ENCODE measurements at places on chromosomes 13 and 19.
A peak's percentile ranks its signal among the peaks of the same experiment; 100 is the strongest.

DNA sequence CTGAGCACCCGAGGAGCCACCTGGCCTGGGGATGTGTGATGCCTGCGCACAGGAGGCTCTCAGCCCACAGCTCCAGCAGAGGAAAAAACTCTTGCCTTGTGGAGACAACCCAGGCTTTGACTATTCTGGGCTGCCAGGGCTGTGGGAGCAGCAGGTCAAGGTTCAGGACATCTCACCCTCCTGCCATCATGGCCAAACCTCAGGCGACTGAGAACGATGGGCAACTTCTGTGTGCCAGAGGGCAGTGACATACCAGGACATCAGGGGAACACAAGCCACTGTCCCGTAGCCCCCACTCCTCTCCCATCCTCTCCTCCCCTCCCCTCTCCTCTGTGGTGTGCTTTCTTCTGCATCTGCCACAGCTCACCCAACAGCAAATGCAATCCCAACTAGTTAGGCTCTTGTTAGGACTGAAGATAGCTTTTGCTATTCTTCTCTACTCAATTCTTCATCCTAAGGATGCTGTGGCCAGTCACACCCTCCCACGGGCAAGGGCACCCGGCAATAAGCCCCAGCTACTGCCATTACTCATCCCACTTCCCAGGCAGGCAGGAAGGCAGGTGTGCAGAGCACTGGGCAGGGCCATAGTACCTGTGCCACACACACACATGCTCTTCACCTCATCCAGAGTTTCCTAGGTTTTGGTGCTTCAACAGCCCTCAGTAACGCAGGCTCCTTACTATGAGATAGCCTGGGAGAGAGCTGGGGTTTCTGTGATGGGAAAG, 16.8 kb downstream of the ELL start:
- no peak for DNase-seq

- DNase-seq, result peak; percentile 70
These were observed 74.0 kb downstream of the DHRS12 start for GRCh38 chr13:51729866-51730553.

DNA sequence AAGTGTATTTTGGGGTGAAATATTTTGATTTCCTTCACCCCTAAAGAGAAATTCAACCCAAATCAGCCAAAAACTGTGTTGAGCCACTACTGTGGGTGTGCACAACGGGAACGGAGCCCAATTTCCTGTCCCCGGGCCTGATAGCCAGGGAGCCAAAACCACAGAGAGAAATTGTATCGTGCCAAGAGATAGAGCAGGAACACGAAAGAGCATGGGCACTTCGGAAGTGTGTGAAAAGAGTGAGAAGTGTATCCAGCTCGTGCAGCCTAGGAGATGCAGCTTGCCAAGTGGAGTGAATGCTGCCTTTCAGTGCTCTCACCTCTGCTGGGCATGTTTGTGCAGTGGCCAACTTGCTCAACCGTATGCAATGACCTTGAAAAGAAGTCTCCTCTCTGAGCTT, 19.4 kb upstream of the PLEKHF1 start:
- no peak for DNase-seq

DNA sequence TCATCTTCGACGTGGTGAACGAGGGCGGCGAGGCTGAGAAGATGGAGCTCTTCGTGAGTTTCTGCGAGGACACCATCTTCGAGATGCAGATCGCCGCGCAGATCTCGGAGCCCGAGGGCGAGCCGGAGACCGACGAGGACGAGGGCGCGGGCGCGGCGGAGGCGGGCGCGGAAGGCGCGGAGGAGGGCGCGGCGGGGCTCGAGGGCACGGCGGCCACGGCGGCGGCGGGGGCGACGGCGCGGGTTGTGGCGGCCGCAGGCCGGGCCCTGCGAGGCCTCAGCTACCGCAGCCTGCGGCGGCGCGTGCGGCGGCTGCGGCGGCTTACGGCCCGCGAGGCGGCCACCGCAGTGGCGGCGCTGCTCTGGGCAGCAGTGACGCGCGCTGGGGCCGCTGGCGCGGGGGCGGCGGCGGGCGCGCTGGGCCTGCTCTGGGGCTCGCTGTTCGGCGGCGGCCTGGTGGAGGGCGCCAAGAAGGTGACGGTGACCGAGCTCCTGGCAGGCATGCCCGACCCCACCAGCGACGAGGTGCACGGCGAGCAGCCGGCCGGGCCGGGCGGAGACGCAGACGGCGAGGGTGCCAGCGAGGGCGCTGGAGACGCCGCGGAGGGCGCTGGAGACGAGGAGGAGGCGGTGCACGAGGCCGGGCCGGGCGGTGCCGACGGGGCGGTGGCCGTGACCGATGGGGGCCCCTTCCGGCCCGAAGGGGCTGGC, 52.6 kb downstream of the MAP4K1 start:
- no peak for DNase-seq

- no peak for DNase-seq
These were observed 8.6 kb downstream of the C19orf25 start for GRCh38 chr19:1470305-1471009.

DNA sequence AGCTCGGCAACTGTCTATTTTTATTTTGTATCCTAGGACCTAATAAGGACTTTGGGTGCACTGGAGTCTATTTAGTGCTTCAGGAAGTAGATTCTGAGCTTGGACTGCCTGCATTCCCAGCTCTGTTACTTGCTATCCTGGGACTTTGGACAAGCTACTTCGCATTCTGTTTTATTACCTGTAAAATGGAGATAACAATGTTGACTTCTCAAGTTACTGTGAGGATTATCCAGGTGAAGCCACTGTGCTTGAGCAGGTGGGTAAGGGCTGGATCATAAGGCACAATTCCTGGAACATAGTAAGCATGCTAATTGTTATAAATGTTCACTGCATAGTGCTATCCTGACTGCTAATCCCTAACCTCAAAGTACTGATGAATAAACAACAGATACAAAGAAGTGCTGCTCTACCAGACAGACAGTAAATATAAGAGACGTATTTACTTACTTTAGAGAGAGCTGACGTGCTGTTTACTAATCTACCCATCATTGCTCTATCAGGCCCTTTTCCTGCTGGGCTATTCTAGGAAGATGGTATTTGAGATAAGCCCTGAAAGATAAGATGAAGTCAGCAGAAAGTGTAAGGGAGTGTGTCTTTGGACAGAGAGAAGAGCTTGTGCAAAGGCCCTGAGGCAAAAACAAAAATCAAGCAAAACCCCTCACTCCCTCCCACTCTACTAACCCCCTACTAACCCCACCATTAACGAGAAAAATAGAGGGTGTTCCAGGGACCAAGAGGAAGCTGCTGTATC, 50.8 kb upstream of the FLT1 start:
- no peak for DNase-seq

- peak; percentile 61 for DNase-seq
These were observed 190.9 kb upstream of the KLF12 start for GRCh38 chr13:74325106-74325505.

DNA sequence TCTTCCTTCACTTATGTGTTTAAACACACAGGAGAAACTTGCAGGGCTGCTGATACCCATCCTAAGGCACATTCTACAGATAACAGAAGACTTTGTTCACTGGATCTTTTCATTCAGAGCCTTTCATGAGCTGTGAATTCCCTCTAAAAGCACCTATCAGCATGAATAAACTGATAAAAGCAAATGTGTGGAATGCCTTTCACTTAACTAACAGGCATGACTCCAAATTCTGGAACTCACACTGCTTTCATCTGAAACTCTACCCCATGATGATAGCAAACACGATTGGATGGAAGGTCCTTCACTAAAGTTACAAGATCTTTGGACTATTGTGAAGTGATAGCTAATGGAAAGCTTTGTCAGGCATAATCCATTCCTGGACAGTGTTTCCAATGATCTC, 457.3 kb downstream of the EFNB2 start:
- no peak for DNase-seq

- DNase-seq, result no peak
These were observed 11.4 kb downstream of the FCHO1 start for GRCh38 chr19:17762505-17763229.

- DNase-seq, result no peak
These were observed 995.9 kb downstream of the UQCRFS1 start for GRCh38 chr19:28217022-28217421.

DNA sequence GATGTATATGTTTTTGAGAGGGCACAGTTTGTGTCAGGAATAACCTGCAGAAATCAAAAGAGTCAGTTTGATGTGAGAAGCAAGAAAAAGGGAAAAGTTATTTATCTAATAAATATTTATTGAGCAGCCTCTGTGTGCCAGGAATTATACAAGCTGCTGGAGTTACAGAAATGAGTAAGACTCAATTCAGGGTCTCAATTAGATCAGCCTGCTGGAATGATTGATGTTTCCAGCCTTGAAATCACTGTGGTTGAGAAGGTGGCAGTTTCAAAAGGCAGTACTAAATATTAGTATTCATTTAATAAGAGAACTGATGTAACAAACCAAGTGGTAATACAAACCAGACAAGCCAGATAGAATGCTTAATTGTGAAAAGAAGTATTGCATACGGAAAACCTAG, 782.4 kb upstream of the GPC6 start:
- no peak for DNase-seq

- DNase-seq, result peak; percentile 66
These were observed 6.1 kb downstream of the SACS start for GRCh38 chr13:23427342-23427843.

GRCh38 chr13:38564256-38565150, 122.4 kb upstream of the FREM2 start:
- DNase-seq, result no peak

- no peak for DNase-seq
These were observed 997 bp upstream of the SAMD4B start for GRCh38 chr19:39341129-39341718.

- no peak for DNase-seq
These were observed 466.6 kb upstream of the PCDH9 start for GRCh38 chr13:67696775-67697174.

DNA sequence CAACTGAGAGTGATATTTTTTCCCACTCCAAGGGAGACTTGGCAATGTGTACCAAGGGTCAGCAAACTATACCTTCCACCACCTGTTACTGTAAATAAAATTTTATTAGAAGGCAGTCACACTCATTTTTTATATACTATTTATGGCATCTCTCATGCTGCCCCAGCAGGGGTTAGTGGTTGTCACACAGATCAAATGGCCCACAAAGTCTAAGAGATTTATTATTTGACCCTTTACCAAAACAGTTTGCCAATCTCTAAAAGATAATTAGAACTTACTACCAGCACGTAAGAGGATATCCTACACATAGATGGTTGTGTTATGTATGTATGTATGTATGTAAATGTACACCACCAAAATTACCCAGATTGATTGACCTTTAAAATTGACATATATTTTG, 185.1 kb downstream of the PRR20E start:
- no peak for DNase-seq

DNA sequence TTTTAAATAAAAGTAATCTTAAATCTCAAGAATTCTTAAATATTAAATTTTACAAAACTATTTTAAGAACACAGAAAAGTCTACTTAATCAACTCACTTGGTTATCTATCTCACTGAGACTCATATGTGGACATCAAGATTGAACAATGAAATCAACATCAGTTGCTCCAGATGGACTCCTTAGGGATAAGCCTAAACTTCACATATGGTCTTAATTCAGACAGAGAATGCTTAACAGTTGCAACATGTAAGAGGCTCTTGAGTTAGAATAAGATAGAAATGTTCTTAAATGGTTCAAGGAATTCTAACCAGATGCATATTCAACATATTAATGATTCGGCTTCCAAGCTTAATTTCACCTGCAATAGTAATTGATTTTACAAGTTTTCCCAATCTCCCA, 1730.9 kb downstream of the PCDH9 start:
- DNase-seq, result peak; percentile 52

DNA sequence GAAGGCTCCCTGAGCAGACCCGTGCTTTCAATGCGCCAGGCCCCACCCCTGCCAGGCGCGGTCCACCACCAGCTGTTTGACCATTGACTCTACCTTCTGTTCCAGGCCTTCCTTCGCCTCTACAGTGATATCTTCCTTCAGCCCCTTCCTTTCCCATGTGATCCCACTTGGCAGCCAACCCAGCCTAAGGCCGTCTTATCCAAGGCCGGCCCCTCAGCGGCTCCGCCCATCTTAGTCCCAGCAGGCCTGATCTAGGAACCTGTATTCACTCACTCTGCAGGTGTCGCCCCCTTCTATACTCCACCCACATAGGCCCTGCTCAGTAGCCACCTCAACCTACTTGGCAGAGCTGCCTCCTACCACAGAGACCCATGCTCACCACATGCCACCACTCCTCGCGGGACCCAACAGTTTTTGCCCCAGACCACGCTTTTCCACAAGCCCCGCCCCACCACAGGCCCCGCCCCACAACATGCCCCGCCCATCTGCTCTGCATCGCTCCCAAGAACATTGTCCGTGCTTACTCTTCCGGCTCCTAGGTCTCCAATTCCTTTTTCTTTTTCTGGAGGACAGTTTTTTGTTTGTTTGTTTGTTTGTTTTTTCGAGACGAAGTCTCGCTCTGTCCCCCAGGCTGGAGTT, 2.9 kb downstream of the RASIP1 start:
- DNase-seq, result no peak

DNA sequence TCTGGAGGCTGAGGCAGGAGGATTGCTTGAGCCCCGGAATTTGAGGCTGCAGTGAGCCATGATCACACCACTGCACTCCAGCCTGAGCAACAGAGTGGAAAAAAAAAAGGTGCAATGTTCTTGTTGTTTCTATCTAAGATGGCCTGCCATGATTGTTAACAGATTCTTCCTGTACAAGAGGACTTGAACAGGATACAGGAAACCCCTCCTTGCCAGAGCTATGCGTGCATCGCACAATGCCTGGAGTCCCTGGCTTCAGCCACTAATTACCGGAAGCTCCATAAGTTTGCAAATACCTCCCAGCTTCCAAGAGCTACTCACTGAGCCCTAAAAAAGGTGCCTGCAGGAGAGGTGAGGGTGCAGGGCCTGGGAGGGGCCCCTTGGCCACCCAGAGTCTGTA, 13.1 kb upstream of the HIF3A start:
- no peak for DNase-seq

GRCh38 chr19:13117176-13117771, 734 bp upstream of the TRMT1 start:
- DNase-seq, result no peak

DNA sequence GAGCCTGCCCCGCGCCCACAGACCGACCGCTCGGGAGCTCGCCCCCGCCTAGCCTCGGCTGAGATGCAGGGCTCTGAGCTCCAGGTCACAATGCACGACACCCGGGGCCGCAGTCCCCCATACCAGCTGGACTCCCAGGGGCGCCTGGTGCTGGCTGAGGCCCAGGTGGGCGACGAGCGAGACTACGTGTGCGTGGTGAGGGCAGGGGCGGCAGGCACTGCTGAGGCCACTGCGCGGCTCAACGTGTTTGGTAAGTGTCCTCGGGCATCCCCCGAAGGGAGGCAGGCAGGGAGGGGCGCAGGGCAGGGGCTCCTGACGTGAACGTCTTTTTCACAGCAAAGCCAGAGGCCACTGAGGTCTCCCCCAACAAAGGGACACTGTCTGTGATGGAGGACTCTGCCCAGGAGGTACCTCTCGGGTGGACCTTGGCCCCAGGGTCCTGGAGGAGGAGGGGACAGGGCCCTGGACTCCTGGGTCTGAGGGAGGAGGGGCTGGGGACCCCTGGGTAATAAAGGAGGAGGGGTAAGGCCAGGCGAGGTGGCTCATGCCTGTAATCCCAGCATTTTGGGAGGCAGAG, 3.3 kb downstream of the BCAM start:
- DNase-seq, result no peak

- DNase-seq, result peak; percentile 40
These were observed 2.0 kb downstream of the MISP start for GRCh38 chr19:752652-753517.
